ENCODE measurements at places on chromosomes 16 and 17.

DNA sequence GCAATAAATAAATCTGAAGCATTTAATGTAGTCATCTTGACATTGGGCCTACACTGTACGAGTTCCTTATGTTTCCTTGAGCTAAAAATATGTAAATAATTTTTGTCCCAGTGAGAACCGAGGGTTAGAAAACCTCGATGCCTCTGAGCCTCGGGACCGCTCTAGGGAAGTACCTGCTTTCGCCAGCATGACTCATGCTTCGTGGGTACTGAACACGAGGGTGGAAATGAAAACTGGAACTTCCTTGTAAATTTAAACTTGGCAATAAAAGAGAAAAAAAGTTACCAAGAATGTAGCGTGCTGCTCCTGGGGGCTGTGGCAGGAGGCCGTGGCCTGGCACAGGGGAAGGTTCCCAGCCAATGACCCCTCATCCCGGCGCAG, 74.1 kb downstream of the SOCS1 start:
- DNase-seq = no peak

DNA sequence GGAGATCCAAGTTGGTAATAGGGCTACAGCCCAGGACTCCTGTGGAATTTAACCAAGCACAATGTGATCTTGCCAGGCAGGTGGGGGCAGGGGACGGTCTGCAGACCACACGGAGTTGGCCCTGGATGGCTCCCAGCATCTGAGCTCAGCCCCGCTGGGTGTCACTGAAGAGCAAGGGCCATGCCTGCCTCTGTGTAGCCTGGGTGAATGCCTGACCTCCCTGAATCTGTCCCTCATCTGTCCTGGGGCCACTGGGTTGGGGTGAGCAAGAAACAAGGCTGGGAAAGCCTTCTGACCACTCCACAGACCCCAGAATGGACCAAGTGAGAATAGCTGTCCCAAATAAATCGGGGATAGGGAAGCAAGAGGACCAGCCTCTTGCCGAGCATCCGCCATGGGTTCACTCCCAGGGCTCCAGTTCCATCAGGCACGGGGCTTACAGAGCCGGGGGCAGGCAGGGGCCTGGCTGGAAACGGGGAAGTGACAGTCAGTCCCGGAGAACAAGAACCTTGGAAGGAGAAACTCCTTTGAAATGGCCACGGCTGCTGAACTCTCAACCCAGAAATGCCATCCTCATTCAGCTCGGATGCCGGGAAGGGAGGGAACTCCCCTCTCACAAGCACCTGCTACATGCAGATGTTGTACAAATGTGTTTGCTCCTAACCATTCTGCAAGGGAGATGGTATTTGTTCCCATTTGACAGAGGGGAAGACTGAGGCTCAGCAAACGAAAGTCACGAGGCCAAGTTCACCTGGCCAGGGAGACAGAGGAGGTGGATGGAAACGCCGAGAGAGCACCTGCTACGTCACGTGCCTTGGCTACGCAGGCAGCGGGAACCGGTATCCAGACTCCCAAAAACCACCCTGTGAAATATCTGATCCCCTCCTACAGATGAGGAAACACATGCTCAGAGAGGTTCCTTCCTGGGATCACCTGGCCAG, 50.0 kb downstream of the RMI2 start:
- no peak for DNase-seq

- DNase-seq = no peak
These were observed 4.1 kb downstream of the CYLD start for GRCh38 chr16:50745940-50746339.

DNA sequence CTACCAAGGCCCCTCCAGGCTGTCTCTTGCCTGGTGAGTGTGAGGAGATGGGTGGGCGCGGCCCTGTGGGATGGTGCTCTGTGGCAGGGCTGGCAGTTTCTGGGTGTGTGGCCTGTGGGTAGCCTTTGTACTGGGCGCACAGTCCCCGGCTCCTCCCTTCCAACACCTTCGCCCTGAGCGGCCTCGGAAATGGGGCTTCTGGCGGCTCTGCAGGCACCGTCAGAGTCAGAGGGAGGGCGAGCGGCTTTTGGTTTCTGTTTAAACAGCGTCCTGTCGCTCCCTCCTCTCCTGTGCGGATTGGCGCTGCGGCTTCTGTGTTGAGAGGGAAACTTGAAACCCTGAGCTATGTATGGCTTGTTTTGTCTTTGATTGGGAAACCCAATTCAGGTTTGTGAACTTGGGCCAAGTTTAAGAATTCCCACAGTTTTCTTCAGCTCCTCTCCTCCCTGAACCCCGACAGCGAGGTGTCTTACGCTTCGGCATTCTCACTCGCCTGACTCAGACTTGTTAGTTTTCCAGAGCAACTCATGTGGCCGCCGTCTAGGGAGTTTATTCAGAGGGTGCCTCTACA, 8.3 kb upstream of the ZNF750 start:
- no peak for DNase-seq

DNA sequence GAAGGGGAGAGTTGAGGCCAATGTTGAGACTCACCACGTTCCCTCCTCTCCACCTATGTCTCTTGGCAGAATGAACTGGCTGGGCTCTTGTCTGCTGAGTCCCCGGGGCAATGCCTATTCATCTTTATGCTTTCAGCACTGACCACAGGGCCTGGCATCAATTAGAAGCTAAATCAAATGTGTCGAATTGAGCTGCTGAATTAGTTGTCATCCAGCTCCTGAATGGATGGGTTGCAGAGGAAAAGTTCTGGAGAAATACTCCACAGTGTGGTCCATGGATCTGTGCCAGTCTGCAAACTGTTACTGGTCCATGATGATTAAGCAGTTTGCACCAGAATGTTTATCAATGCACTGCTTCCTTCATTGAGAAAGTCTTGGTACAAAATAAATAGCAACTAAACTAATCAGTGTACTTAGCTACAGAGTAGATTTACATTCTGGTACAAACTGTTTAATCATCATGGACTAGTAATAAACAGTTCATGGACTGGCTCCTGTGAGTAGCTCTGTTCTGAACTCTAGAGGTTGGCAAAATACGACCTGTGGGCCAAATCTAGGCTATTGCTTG, 4.6 kb downstream of the CNGB1 start:
- DNase-seq = no peak

GRCh38 chr16:69935278-69935711, 15.8 kb upstream of the CLEC18A start:
- DNase-seq = no peak

- no peak for DNase-seq
These were observed 6.8 kb downstream of the CACNG4 start for GRCh38 chr17:66971264-66971663.

GRCh38 chr17:60559995-60560859, 34.2 kb upstream of the APPBP2 start:
- no peak for DNase-seq

GRCh38 chr16:78199325-78200022, 100.0 kb downstream of the WWOX start:
- DNase-seq = no peak

DNA sequence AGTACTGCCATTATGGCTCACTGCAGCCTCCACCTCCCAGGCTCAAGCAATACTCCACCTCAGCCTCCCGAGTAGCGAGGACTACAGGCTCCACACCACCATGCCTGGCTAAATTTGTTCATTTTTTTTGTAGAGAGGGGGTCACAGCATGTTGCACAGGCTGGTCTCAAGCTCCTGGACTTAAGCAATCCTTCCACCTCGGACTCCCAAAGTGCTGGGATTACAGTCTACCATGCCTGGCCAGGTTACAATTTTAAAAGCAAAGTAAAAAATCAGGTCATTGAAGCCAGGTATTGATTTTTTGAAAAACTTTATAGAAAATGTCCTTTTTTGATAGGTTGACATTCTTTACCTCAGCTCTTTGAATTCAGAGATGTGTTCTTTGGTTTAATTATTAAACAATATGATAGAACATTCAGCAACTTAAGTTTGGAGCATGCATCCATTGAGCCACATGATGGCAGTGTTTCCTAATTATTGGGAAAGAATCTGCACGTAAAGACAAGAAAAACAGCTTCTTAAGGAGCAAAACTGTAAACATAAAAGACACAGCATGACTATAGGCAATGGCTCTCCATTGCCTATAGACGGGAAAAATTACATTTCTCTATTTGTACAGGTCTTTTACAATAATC, 1.7 kb upstream of the SLC16A11 start:
- DNase-seq = no peak

GRCh38 chr17:67833946-67834631, 8.8 kb downstream of the BPTF start:
- DNase-seq = no peak

DNA sequence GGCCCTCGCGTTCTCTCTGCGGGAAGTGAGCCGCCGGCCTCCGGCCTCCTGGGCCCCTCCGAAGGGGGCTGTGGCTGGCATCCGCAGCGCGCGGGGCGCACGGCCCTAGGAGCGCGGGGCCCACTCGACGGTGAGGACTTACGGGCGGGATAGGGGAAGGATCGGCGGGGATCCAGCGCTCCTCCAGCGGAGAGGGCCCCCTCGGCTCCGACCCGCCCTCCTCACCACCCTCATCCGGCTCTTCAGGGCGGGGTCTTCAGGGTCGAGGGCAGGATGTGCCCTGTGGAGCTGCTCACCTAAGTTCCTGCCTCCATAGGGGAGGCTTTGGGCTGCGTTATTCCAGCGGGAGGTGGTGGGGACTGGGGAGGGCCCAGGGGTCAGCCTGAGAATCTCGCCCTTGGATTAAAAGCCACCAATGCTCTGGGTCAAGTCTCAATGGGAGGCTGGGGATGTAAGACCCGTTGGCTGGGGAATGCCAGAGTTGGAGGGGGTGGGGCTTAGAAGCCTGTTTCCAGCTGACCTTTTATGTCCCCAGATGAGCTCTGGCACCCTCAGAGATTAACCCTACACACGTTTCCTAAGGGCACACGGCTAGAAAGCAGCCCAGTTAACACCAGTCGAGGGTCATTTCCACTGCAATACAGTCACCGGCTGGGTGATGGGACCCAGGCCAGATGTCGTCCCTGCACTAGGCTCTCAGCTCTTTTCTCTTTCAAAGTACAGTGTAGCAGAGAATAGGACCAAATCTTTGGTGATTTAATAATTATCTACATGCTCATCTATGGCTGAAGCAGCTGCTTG, 13.4 kb downstream of the TBX2 start:
- no peak for DNase-seq

- DNase-seq = no peak
These were observed 117.9 kb upstream of the MYOCD start for GRCh38 chr17:12547831-12548230.

GRCh38 chr17:73589363-73589980, 54.8 kb downstream of the SDK2 start:
- no peak for DNase-seq

DNA sequence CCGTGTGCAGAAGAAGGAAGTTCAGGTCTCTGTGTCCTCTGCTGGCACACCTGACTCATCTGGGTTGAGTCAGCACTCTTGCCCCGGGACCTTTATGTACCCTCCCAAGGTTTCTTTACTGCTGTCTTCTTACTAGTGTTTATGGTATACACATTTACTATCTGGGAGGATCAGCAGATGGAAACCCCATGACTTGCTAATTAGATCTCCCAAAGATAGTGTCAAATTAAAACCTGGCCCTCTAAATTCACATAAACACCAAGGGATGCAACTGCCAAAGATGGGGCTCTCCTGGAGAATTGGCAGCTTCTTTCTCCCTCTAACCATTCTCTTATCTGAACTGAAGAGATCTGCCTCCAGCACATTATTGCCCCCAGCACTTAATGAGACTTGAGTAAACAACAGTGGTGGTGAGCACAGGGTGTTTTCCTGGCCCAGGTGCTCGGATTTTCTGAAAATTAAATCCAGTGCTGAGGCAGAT, 718.1 kb upstream of the SOX9 start:
- no peak for DNase-seq

DNA sequence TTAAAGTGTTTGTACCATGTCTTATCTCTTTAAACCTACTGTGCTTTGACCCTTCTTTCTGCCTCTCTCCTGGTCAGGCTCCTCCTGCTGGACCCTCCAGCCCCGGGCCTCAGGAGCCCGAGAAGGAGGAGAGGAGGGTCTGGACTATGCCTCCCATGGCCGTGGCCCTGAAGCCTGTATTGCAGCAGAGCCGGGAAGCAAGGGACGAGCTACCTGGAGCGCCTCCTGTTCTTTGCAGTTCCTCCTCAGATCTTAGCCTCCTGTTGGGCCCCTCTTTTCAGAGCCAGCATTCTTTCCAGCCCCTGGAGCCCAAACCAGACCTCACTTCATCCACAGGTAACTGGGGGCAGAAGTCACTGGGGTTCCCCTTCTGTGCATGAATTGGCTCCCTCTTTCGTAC, 13.6 kb downstream of the CNTROB start:
- DNase-seq = no peak

GRCh38 chr17:44314869-44315661, 6.7 kb downstream of the RUNDC3A start:
- DNase-seq = no peak

DNA sequence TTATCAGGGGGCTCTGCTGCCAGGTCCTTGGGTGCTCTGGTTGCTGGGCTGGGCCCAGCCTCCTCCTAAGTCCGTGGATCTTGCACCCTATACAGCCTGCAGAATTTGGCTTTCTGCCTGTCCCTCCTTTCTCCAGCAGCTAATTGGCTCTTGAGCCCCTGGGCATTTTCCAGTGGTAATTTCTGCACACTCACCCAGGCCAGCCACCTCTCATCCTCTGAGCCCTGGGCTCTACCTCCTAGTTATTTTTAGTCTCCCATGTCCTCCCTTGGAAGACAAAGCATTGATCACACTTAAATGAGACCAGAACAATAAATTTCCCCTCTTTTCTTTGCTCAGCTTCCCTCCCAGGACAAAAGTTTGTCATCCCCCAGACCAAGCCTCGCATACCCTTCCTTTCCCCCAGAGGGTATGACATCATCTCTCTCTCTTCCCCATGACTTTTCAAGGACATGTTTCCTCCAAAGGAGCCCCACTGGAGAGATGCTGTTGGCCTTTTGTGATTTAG, 38.1 kb downstream of the C17orf75 start:
- no peak for DNase-seq

DNA sequence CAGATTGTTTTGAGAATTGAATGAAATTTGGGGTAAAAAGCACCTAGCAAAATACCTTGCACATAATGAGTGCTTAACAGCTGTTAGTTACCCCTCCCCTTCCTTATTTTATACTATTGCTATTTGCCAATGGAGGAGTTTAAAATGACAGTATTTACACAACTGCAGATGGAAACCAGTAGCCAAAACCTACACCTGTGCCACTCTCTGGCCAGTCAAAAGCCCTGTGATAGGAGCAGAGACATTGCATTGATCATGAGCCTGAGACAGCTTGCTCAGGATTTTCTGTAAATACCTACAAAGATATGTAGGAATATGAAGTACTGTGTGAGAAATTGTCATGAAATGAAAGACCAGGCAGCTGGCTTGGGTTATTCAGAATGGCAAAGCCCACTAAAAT, 115.3 kb upstream of the HLF start:
- DNase-seq = no peak

- no peak for DNase-seq
These were observed 95.5 kb downstream of the CCT6B start for GRCh38 chr17:34865716-34866115.

GRCh38 chr17:15918661-15919259, 26.2 kb upstream of the ADORA2B start:
- no peak for DNase-seq

Data from stimulated activated CD4-positive, alpha-beta T cell treated with anti-CD3 and anti-CD28 coated beads, Interleukin-1b, Interleukin-23, amount 100 ng/mL, for 24 hours (primary cell).